ENCODE measurements at places on chromosomes 6 and 20. TPM values are rescaled to one million over a fixed set of nuclear protein-coding genes. Genes with fewer than 3 reads are reported as not detected.

The FILIP1 gene
- total RNA-seq, result not detected

The OOEP gene
- not detected for total RNA-seq

The LAMA2 gene
- 0.05 TPM for total RNA-seq

The RIPPLY2 gene
- not detected for total RNA-seq

The CD109 gene
- total RNA-seq, result 24.4 TPM

The AFG1L gene
- total RNA-seq, result 5.5 TPM

The THEMIS gene
- total RNA-seq, result 10.2 TPM

The MYL9 gene
- total RNA-seq, result 4.0 TPM

The STMND1 gene
- total RNA-seq, result not detected

The NFKBIE gene
- total RNA-seq, result 23.8 TPM

The RAB22A gene
- total RNA-seq, result 16.3 TPM

The BCAS1 gene
- not detected for total RNA-seq

The PAK5 gene
- not detected for total RNA-seq

The KCNQ5 gene
- total RNA-seq, result 15.3 TPM

The SLC13A3 gene
- not detected for total RNA-seq

The SMLR1 gene
- not detected for total RNA-seq

The SLC22A1 gene
- 1.2 TPM for total RNA-seq

The EPPIN gene
- total RNA-seq, result not detected

The FOXC1 gene
- total RNA-seq, result 0.05 TPM

The SMOC2 gene
- total RNA-seq, result not detected

The DHX35 gene
- total RNA-seq, result 14.8 TPM

The NFATC2 gene
- 68.0 TPM for total RNA-seq

The PNLDC1 gene
- total RNA-seq, result 0.74 TPM

The ZC2HC1B gene
- total RNA-seq, result not detected

The MMS22L gene
- total RNA-seq, result 50.5 TPM

The GPX6 gene
- not detected for total RNA-seq
